ENCODE measurements at places on chromosomes 4 and X.

GRCh38 chr4:66556651-66557278, 886.5 kb upstream of the EPHA5 start:
- DNase-seq: no peak

DNA sequence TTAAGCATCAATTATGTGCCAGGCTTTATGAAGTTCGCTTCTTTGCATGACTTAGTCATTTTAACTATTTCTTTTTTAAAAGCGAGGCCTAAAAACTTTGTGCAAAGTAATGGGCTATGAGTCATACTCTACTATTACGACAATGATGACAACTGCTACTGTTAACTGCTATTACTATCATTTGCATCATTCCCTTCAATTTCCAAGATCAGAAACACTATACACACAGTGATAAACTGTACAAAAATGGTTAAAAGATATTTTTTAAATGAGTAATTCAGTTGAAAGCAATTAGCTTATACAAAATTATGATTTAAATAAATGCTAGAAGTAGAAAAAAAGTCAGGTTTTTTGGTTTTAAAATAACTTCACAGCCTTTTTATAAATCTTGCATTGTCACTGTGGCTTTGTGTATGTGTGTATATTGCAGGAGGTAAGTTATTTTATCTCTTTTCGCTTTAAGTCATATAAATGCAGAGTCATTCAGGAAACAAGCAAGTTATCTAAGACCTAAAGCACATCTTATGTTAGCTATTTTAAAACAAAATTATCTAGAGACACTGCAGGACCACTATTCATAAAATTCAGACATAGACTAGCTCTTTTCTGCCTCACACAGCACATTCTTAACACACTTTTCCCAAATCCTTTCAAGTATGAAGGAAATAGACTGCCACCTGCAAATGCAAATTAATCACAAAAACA, 18.5 kb upstream of the CXCL3 start:
- peak; percentile 91 for DNase-seq

- no peak for DNase-seq
Measured at GRCh38 chrX:19373351-19373891, 29.7 kb downstream of the PDHA1 start.

GRCh38 chrX:129577473-129577872, 37.4 kb downstream of the OCRL start:
- DNase-seq: peak; percentile 85

DNA sequence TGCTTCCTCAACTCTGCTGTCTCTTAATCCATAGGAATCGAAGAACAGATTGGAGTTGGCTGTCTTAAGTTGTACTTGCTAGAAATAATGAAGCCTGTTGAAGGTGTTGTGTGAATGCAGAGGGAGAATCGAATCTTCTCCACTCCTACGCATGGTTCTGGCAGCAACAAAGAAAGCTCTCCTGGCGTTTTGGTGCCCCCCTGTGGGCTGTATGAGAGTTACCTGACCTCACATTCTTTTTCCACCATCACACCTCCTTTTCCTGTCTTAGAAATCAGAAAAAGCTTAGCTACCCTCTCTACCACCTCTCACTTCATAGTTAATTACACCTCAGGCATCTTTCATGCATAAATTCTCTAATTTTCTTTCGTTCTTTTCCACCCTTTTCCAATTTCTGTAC, 16.3 kb downstream of the KLF8 start:
- peak; percentile 57 for DNase-seq

DNA sequence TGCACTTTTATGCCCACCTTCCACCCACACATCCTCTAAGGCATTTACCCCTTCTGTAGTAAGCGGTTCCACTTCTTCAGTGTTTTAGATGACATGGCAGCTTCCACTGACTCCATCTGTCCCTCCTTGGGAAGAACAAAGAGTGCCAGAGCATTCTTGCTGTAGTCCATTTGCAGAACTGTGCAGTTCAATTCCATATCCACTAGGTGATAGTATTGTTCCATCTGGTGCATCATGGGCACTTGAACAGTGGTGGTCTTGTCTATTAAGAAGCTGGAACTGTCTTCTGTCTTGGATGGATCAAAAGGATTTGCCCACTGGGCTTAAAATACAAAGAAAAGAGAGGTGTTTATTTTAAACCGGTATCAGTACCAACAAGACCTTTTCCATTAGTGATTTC, 3.5 kb downstream of the SERPINA7 start:
- no peak for DNase-seq

DNA sequence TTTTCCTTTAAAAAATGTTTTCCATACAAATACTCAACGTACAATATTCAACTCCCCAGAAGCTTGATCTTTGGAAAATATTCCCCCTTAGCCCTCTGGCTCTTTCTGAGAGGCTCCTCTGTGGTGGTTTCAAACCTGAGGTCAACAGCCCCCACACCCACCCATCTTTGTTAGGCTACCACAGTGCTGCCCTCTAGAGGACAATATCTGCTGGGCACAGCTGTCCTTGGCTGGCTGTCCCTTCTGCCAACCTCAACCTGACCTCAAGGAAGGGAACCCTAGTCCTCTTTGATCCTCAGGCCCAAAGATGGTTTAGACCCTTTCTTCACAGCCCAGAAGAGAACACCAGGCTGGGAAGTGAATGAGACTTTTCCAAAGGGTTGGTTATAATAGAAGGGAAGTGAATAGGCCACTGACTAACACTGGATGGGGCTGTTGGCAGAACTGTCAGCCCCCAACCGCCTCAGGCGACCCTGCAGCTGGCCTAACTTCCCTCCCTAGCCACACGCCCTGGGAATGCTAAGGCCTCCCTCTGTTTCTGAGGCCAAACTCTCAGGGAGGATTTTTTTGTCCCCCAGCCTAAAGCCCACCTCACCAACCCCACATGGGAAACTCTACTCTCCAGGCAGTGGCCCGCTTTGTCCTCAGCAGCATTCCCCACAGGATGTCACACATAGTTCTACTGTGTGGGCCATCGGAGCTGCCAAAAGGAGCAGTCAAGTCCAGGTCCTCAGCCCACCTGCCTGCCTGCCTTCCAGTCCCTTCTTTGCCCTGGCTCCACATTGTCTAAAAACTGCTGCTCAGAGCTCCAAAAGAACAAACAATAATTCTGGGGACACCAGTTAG, 34.3 kb downstream of the NYX start:
- peak; percentile 13 for DNase-seq

DNA sequence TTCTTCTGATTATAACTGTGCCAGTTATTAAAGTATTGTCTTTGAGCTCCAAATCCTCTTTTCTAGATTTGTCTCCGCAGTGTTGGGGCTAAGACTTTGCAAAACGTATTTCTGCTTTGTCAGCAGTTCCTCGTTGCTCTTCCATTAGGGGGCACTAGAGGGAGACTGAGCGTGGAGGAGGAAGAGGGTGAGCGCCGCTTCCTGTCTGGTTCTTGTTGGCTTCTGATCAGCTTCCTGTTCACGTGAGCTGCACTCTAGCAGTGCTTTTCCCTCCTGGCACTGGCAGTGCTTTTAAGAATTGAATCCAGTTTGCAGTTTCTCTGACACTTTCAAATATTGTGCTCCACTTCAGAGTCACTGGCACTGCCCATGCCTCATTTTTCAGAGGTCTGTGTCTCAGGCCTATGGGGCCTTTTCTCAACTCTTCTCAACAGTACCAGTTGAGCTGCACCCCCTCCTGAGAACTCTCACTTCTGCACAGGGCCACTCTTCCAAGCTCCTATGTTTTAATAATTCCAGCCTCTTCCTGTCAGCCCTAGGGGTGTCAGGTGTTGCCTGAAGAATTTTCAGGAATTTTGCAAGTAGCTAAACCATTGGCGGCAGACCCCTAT, 54.4 kb upstream of the LCORL start:
- no peak for DNase-seq

DNA sequence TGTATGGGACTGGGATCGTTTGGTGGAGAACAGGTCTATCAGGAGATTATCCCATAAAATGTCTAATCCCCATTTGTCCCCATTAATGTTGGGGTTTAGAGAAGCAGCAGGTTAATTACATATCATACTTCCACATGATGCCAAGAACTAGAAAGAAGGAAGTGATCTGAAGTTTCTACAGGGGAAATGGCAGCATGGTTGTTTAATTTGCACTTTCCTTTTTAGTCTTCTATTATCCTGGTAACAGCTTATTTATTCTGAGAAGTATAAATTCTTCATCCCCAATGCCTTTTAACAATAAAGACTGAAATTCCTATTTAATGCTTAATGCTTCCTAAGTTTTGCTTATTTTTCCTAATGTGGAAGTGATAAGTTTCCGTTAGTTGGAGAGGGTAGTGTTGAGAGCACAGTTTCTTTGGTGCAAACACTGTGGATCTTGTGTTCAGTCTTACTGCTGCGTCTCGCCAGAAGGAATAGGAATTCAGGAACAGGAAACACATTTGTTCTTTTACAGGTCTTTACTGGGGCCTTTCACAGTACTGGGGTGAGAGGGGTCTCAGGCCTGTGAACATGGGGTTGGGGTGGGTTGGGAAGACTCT, 59.5 kb upstream of the TADA2B start:
- DNase-seq: no peak

- no peak for DNase-seq
Measured at GRCh38 chr4:2767046-2767704, 11.0 kb upstream of the TNIP2 start.

DNA sequence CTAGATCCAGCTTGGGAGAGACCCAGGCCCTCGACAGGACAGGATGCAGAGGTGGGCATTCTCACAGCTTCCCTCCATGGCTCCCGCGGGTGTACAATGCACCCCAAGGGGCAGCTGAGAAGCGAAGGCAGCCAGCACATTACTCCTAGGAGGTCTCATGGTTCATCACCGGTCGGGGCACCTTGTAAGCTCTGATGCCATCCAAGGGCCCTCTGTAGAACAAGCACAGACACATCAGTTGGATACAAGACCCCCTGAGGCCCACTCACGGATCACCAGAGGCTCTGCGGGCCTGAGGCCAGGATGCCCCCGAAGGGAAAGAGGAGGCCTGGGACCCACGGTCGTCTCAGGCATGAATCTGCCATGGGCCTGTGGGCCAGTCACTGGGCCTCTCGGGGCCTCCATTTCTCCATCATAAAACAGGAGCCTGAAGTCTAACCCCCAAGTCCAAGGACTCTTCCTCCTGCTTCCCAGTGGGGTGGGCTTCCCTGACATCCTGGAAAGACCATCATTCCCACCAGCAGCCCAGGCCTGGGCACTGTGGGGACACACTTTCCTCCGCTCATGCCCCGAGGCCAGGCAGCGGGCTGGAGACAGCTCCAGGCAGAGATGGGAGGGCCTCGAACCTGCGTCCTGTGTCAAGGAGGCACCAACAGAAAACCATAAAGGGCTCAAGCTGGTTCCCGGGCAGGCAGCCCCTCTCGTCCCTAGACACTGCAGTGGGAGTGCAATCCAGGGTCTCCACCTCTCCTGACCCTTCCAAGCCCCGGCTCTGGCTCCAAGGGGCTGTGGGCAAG, 20.1 kb downstream of the HMX1 start:
- DNase-seq: no peak

GRCh38 chrX:110359273-110359672, 625 bp downstream of the RTL9 start:
- peak; percentile 33 for DNase-seq

DNA sequence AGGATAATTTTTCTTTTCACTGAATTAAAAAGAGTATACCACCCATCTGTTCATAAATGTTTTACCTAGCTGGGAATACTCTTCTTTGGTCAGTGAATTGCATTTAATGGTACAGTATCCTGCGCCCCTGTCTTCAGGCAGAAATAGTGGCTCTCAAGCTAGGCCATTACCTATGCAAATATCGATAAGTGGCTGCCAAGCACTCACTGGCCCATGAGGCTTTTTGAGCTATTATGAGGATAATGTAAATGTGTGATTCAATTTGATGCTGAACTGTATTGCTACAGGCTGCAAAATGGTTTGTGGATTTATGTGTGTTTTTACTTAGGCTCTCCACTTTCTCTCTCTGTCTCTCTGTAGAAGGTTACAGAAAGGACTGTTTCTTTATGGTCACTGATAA, 30.1 kb upstream of the MTMR1 start:
- DNase-seq: no peak

- peak; percentile 30 for DNase-seq
Measured at GRCh38 chr4:159018062-159018629, 84.7 kb upstream of the RAPGEF2 start.

DNA sequence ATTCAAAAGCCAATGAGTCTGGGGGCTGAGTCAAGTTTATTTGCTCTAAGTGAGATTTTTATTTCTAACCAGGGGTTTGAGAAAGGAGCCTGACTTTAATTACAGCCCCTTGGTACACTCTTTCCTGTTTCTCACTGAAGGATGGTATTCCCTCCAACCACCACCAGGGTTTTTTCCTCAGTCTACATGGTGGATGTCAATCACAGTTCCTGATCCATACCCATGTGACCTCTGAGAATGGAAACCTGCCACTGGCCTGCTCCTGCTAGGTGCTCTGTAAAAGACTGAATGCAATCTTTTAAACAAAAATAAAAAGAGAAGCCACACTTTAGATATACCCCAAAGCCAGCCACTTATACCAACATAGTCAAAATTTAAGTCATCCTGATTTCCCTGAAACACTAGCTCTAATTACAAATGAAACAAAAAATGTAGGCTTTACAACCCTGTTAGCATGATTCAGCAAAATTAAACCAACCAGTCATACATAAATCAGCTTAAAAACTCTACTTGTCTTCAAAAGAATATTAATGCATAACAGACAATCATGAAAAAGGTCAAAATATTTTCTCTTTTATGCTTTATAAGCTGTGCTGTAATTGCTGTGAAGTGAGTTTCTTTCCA, 112.1 kb upstream of the NWD2 start:
- no peak for DNase-seq

- no peak for DNase-seq
Measured at GRCh38 chrX:145818186-145819113, 821 bp downstream of the SLITRK2 start.

DNA sequence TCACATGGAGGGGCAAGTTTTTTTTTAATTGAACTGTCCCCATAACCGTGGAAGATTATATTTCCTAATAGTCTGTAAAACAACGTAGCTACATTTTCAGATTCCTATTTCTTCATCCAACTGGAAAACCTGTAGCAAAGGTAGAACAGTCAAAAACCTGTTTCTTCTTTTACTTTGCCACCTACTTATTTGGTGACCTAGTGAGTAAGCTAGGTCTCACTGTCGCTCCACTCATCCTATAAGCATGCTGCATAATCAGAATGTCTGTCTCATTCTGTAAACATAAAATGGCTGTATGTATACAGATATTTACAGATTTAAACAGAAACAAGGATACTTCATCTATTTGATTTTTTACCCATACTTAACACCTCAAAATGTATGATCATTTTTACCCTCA, 20.4 kb downstream of the MAML3 start:
- DNase-seq: peak; percentile 18

GRCh38 chrX:84047339-84047738, 140.7 kb downstream of the RPS6KA6 start:
- no peak for DNase-seq

DNA sequence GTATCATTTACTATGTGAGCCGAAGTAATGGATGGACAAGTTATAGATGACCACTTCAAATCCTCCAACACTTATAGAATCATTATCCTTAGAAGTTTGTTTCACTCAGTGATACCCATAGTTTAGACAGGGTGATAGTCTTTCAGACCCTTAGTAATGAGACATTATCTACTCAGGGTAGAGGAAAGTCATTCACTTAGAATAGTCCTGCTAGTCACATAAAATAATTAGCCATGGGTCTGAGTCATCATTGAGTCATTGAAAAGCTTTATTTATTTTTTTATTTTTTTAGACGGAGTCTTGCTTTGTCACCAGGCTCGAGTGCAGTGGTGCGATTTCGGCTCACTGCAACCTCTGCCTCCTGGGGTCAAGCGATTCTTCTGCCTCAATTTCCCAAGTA, 321.7 kb upstream of the FSTL5 start:
- peak; percentile 36 for DNase-seq

GRCh38 chr4:125780164-125780563, 465.4 kb downstream of the FAT4 start:
- DNase-seq: peak; percentile 52
